ENCODE measurements at places on chromosomes 1 and 21.

- peak; percentile 72 for DNase-seq
These were observed 270.6 kb upstream of the ZRANB2 start for GRCh38 chr1:71351438-71351837.

- no peak for DNase-seq
These were observed 39.1 kb upstream of the LRRC3 start for GRCh38 chr21:44416193-44416592.

DNA sequence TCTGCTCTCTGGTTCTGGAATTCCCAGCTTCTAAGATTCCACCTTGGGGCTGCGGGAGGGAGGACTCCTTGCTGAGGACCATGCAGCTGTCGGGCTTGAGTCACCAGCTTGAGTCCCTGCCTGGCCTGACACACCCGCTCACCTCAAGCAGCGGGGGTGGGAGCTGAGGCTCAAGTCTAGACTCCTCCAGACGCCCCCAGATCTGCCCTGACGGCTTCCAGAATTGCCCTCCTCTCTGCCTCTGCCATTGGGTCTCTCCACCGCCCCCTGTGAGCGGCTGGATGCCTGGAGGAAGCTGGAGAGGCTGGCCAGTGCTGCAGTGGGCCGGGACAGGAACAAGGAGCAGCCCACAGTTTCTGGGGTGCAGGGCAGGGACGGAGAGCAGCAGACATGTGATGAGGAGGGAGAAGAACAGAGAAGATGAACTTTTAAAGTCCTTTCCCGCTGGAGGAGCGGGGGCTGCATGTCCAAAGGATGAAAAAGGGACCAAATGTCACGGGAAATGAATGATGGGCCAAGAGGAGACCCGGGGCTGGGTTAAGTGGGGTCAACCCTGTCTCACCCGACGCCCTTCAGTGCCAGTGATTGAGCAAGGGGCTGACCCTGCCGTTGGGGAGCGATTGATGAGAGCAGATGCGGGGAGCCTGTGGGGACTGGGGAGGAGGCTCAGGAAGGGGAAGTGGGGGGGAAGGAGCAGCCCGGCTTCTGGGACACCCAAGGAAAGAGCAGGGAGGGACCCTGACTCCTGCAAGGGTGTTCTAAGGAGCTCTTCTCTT, 13.5 kb downstream of the CRABP2 start:
- DNase-seq, result peak; percentile 31

DNA sequence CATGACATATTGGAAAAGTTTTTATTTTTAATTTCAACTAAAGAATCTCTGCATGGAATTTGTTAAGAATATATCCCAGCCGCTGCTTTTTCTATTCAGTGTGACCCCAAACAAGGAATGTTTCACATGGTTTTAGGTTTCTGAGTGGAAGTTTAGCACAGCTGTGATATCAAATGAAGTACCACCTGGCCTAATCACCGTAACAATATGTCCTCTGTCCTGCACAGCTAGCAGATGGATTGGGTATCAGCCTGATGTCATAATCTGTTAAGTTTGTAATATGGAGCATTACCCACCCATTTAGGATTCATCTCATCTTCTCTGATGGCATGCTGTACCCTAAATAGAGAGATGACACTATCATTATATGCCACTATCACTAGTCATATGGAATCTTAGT, 963.7 kb upstream of the ADGRL2 start:
- DNase-seq, result no peak

DNA sequence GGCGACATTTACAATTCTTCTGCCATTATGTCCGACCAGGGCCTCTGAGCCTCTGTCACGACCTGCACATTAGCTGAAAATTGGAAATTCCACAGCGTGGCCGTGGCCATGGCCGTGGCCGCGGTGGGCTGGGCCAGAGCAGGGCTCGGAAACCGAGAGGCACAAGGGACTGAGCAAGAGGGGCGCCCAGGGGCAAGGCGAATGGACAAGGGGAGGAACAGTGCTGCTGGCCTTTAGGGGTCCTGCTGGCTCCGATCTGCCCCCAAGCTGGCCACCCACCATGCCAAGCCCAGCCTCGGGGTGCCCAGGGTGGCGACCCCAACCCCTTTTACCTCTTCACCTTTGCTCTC, 75.0 kb downstream of the TAS1R2 start:
- DNase-seq, result no peak

GRCh38 chr1:80170811-80171485, 1164.4 kb upstream of the ADGRL4 start:
- peak; percentile 25 for DNase-seq

DNA sequence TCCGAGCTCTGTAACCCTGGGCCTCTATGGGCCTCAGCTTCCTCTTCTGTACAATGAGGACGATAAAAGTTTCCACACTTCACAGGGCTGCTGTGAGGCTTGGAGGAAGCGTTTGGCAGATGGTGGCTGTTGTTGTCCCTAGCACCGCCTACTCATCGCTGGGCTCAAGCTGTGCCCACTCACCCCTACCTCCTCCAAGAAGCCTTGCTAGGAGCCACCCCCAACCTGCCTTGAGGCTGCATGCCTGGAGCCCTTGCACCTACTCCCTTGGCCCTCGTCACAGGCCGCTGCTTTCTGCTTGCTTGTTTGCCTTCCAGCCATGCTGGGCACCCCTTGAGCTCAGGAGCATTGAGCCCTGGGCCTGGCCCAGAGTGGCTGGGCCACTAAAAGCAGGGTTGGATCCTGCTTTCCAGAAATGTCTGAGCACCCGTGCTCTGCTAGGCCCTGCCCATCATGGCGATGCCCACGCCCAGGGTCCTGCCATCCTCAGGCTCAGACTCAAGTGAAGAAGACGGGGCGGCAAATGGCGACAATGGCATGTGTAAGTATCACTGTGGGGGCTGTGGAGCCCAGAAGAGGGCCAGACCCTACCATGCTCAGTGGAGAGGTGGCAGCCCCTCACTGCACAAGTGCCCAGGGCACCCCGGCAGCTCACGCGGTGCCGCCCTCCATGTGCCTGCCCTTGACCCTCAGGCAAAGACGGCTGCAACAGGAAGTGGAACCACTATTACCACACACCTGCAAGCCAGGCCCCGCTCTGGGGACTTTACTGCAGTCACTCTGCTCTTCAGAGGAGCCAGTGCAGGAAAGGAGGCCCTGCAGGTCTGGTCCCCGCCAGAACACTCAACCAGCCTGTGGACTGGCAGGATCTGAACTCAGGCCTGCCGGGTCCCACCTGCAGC, 9.5 kb downstream of the SH3BGRL3 start:
- DNase-seq, result no peak

DNA sequence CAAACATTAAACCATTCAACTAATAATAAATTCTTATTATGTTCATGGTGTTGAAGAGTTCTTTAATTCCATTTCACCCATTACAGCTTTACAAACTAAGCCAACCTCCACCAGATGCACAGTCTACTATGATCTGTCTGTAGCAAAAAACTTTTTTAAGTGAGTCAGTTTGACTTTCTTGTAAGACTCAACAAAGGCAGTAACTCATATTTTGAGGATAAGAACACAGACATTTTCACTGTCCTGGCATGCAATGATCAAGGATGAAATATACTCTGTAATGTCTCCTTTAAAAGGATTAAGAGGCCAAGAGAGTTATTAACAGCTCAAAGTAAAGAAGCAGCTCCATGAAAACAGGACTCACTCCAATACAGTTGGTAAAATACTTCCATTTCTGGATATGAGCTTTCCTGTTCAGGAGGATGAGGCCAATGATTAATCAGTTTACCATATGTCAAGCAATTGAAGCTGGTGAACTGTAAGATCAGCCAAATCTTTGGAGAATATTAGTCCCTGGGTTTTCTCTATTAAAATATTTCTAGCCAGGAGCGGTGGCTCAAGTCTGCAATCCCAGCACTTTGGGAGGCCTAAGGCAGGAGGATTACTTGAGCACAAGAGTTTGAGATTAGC, 20.6 kb downstream of the XKR8 start:
- DNase-seq, result no peak

DNA sequence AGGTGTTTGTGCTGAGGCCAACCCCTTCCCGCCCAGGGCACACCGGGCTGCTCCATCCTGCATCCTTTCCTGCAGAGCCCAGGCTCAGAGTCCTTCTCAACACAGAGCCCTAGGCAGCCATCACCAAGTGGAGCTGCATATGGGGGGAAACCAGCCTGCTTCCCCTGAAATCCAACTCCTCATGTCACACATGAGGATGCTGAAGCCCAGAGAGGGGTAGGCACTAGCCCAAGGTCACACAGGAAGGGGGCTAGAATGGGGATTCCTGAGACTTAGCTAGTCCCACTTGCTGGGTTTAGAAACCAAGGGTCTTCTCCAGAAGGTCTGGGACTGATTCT, 5.5 kb upstream of the TNFRSF1B start:
- no peak for DNase-seq

GRCh38 chr1:218600968-218601367, 255.8 kb downstream of the TGFB2 start:
- DNase-seq, result no peak

GRCh38 chr1:203907901-203908300, 46.5 kb downstream of the SNRPE start:
- no peak for DNase-seq
